ENCODE measurements at places on chromosomes 12 and 14.
A peak's percentile ranks its signal among the peaks of the same experiment; 100 is the strongest.

GRCh38 chr14:60723116-60723906 lies 840 bp downstream of the SIX4 start:
- DNase-seq = peak; percentile 80

DNA sequence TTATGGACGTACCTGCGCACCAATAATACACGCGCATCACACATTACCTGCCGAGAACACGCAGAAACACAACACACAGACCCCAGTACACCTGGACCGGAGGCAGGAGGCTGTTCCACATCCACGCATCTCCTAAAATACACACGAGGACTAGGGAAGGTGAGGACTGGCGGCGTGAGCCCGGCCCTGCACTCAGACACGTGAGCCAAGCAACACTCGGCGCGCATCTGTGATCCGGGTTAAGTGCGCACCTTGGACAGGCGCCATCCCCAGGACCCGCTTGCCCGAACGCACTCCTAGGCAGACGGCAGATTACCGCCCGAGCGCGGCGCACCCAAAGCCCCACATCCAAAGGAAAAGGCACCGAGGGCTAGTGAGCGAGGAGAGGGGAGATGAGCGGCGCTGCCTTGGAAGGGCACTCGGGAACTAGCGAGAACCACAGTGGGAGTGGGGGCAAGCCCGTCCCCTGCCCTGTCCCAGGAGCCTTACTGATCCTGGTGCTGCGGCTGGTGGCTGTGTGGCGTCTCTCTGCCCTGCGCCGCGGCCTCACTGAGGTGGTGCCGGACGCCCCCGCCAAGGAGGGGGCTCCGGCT lies 417 bp downstream of the GLS2 start:
- no peak for DNase-seq

- DNase-seq = no peak
Observed at GRCh38 chr14:87813211-87813610, 179.8 kb downstream of the GALC start.

DNA sequence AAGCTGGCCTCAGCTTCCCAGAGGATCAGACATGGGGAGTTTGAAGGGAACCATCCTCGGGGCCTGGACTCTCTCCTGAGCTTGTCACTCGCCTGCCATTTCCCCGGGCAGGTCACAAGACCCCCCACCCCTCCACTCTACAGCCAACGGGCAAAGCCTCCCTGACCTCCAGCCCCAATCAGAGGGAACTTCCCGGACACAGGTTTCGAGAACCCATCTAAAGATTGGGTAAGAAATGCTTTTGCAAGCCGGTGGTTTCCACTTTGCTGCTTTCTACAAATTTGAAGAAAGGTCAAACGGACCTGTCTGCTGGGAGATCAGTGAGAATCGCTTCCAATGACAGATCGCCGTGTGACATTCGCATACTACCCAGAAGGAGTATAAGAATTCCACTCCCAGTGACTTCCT lies 89.6 kb downstream of the SCARB1 start:
- no peak for DNase-seq

GRCh38 chr12:47833591-47834012 lies 13.9 kb upstream of the HDAC7 start:
- no peak for DNase-seq

DNA sequence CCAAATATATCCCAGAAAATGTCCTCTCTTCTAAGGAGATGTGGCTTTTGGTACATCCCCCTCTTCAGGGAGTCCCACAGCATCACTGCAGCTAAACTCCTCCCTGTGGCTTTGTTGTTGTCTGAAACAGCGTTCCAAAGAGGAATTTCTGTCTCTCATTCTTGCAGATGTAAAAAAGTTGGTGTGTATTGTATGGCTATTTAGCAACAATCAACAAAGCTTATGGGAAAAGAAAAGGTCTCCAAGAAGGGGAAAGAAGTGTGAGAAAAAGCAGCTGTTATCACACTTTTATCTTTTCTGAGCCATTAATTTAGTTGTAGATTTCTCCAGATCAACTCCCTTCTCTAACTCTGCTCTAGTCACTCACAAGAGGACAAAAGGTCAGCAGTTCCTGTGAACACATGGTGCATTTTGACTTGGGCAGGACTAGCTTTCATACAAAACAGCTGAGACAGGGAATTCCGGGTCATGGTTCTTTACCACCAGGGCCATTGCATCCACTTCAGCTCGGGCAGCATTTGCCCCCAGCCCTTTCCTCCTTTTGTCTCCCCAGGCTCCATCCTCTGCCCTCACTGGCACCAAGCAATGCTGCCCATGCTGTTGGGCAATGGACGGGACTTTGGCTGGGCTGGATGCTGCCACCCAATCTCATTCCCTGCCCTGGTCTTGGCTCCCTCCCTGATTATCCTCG lies 184.7 kb downstream of the TMX1 start:
- peak; percentile 54 for DNase-seq

All from right forelimb (tissue), 1 donor.